Stimulated activated CD4-positive, alpha-beta T cell treated with anti-CD3 and anti-CD28 coated beads, TNF-alpha, amount 100 ng/mL, for 4 hours (primary cell): ENCODE measurements at places on chromosomes 11 and 22.

GRCh38 chr11:67522844-67523555, at the start of gene CABP2:
Gene CABP2 (minus strand): TSS chr11:67523446. CDS start chr11:67523326, 120 bp downstream.
- no peak for DNase-seq

DNA sequence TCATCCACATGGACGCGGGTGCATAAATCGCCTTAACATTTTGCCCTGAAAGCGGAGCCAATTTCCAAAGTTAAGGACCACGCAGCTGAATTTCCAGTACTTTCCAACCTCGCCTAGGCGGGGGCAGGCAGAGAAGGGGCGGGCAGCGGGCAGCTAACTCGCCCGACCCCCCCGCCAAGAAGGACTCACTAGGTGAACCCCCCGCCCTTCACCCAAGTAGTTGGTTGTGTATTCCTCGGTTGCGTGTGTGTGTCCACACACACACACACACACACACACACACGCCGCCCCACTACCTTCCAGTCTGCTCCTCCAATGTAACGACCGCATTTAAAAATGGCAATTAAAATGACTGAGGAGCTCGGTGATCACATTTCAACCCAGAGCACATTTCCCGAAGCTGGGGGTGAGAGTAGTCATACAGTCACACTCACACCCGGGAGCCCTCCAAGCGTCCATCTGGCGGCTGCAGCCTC, 1.4 kb downstream of the TENM4 start:
- DNase-seq, result no peak

GRCh38 chr22:39634530-39635405, 64.2 kb downstream of the CACNA1I start:
- no peak for DNase-seq

- DNase-seq, result no peak
Observed at GRCh38 chr22:47175151-47176025, 412.9 kb downstream of the TBC1D22A start.

DNA sequence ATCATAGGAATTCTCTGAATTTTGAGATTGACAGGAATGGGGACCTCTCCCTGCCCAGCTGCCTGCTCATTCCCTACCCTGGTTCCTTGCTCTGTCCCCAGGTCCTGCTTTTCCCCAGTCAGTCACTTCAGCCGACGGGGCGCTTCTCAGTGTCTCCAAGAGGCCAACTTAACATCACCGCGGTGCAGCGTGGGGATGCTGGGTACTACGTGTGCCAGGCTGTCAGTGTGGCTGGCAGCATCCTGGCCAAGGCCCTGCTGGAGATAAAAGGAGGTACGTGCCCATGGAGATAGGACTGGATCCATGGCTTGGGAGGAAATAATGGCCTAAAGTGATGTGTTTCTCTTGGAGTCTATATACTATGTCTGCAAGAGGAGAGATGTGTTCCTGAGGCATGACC, 7.0 kb downstream of the ROBO3 start:
- DNase-seq, result no peak

DNA sequence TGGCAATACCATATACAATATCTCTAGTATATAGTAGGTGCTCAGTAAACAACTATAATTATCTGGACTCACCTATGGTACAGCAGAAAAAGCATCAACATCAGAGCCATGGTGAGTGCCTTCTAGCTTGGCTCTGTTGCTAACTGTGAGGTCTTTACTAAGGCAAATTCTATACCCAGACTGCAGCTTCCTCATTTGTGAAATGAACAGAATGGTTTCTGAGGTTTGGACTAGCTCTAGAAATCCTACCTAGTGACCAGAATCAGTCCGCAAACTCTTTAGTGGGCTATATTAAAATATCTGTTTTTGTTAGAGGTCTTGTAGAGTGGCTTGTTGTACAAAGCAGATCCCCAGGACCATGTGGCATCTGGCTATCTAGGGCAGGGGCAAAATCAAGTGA, 3.7 kb downstream of the MS4A1 start:
- no peak for DNase-seq

DNA sequence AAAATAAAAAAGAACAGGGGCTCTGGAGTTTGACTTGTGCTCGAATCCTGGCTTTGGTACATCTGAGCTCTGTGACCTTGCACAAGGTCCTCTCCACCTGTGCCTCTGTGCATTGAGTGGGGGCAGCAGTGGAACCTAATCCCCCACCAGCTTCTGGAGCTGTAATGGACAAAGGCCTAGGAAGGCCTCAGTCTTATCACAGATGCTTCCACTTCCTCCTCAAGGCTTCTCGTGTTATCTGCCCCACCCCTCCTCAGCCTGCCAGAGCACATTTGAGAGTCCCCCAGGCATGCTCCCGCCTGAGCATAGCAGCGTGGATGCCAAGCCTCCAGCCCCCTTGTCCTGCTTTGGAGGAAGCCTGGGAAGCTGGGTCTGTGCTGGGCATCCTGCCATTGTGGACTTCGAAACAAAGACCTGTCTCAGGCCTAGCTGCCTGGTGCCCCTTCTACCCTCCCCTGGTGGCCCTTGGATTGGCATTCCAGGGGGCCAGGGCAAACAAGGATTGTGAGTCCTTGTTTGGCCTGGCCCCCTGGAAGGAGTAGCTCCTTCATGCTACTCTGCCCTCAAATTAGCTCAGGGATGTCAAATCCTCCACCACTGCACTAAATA, 15.0 kb downstream of the SLC35E4 start:
- no peak for DNase-seq

DNA sequence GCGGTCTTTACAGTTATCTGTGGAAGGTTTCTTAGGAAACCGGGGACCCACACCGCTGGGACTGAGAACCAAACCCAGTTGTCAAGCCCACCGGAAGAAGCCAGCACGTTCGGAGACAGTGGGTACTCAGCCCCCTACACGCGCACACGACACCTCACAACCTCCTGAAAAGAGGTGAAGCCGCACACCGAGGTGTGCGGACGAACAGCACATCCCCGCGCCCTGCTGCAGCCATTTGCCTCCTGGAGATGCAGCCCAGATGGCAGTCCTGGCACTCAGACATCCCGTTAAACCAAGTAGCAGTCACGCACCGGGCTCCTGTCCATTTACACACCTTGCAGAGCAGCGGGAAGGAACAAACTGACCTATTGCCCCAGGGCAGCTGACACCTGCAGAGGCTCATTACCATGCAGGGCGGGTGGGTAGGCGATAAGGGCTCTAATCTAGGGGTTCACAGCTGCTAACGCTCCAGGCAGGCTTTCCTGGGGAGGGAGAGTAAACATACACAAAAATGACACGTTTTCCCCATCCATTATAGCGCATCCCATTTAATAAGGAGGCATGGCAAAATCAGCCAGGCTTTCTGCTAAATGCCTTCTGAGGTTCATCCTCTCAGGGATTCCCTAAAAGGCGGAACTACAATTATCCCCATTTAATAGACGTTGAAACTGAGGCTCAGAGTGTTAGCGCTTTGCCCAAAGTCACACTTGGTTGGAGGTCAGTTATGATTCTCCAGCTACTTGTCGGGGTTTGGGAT, 864 bp upstream of the EHBP1L1 start:
- DNase-seq, result no peak

- DNase-seq, result no peak
Observed at GRCh38 chr11:23502826-23503225, 642.6 kb upstream of the CCDC179 start.

GRCh38 chr11:19642185-19643158, 70.2 kb upstream of the NAV2 start:
- no peak for DNase-seq

- no peak for DNase-seq
Observed at GRCh38 chr11:46256540-46257001, 20.9 kb upstream of the CREB3L1 start.

DNA sequence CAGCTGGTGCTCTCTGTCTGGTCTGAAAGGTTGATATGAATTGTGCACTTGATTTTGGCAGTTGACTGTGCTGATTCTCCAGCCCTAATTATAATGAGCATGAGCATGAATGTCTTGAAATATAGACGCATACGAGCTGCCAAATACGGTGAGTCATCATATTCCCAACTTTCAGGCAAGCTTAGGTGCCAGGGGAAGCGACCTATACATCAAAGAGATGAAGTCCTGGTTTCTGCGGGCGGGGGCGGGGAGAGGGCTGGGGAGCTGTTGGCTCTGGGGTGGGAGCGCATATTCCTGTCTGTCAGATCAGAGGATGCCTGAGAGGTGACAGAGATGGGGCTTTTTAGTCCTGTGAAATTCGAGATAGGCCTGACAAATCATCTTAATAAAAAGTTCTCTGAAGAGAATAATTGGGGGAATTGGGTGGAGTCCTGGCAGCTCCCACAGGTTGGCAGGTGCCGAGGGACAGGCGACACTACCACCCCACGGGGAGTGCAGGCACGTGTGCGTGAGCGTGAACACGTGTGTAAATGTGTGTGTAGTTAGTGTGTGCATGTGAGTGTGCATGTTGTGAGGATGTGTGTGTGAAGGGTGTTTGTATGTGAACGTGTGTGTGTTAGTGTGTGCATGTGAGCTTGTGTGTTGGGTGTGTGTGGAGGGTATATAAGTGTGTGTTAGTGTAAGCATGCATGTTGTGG, 865.3 kb downstream of the TBC1D22A start:
- no peak for DNase-seq

DNA sequence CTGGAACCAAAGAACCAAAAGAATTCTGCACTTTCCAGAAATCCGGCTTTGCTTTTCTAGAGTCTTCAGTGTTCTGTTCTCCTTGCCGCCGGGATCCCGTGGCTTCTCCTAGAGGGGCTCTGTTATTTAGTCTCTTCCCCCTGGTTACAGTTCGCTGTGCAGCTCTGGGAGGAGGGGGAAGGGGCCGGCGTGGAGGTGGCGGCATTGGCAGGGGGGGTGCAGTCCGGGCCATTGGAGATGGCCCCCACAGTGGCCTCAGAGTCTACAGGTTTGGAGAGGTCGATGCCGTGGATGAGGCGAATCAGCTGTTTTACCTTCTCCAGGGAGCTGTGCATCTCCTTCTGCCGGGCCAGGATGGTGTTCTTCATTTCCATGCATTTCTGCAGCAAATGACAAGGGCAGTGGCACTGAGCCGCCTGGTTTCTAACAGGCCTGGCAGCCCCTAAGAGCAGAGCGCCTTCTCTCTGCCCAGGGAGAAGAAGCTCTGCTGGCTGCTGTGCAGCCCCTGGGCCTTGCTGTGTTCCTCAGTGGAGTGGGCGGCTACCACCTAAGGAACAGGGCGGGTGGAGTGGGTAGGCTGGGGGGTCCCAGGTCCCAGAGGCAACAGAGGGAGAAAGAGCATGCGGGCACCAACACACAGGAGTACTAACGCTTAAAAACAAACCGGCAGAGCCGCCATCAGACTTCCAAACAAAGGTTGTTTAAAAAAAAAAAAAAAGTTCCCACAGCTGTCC, 11.6 kb downstream of the LARGE2 start:
- DNase-seq, result no peak

GRCh38 chr11:38460896-38461295, 1862.9 kb upstream of the RAG2 start:
- DNase-seq, result no peak

DNA sequence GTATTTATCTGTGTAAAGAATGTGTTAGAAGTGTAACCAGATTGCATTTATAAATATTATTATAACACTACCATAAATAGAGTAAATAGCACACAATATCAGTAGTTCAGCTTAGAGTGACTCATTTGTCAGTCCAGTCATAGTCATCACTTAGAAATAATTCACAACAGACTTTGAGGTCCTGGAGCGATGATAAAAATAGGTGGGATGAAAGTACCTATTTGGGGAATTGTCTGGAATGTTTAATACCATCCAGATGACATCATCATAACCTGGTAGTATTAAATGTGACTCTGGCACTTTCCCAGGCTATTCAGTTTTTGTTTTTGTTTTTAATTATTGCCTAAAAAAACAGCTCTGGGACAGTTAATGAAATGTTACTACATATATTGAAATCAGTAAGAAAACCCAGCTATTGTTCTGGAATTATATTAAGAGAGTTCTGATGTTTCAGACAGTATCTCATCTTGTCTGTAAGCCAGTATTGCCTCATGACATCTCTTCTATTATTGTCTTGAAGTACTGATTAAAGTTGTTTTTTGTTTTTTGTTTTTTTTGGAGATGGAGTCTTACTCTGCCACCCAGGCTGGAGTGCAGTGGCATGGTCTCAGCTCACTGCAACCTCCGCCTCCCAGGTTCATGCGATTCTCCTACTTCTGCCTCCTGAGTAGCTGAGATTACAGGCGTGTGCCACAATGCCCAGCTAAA, 74.8 kb downstream of the SIK2 start:
- DNase-seq, result no peak

- no peak for DNase-seq
Observed at GRCh38 chr22:43867839-43868635, 5.7 kb upstream of the SULT4A1 start.

DNA sequence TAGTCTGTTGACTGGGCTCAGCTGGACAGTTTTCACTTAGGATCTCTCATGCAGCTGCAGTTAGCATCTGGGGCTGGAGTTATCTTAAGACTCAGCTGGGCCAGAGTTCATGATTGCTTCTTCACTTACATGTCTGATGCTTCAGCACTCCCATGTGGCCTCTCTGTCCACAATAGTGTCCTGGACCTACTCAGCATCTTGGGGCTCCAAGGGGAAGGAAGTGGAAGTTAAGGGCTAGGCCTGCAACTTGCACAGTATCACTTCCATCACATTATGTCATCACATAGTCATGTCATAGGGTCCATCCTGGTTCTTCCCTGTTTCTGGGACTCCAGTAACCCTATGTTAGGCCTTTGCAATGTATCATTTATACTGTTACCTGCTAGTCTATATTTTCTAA, 115.9 kb downstream of the C11orf65 start:
- no peak for DNase-seq

DNA sequence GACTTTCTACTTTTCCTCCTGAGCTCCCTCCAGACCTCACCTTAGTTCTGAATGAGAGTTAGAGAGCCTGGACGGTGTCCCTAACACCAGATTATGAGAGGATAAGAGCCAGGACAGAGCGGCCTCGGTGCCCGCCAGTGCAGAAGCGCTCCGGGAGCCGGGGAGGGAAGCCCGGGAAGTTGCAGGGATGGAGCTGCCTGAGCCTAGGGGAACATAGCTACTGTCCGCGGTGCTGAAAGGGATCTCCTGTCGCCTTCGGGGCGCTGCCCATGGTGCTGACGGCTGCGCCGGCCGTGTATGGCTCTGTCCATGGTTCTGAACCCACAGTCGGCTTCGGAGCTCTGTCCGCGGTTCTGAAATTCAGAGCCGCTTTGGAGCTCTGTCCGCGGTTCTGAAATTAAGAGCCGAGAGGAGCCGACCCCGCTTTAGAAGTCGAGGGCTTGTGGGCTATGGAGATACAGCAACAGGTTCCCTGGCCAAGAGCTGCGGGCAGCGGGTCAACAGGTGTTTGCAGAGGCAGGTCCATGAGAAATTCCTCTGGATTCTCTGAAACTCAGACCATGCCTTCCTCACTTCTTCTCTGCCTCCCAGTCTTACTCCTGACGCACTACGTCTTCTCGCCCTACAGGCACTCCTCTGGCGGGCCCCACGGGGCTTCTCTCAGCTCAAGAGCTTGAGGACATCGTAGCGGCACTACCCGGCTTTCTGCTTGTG, 814 bp downstream of the NPAS4 start:
- DNase-seq, result peak; percentile 74

GRCh38 chr11:91435694-91436395, 788.8 kb upstream of the FAT3 start:
- no peak for DNase-seq
